NCI-H2081 treated with DMSO at 0.1 percent for 48 hours (cell line): ENCODE measurements at places on chromosomes 13 and 19.

- no peak for DNase-seq
These were observed 31.9 kb downstream of the RFXAP start for GRCh38 chr13:36850790-36851438.

GRCh38 chr19:53365899-53366493 is 491 bp downstream of the ZNF525 start:
- no peak for DNase-seq

- no peak for DNase-seq
These were observed 23.5 kb downstream of the RHPN2 start for GRCh38 chr19:33040994-33041827.

DNA sequence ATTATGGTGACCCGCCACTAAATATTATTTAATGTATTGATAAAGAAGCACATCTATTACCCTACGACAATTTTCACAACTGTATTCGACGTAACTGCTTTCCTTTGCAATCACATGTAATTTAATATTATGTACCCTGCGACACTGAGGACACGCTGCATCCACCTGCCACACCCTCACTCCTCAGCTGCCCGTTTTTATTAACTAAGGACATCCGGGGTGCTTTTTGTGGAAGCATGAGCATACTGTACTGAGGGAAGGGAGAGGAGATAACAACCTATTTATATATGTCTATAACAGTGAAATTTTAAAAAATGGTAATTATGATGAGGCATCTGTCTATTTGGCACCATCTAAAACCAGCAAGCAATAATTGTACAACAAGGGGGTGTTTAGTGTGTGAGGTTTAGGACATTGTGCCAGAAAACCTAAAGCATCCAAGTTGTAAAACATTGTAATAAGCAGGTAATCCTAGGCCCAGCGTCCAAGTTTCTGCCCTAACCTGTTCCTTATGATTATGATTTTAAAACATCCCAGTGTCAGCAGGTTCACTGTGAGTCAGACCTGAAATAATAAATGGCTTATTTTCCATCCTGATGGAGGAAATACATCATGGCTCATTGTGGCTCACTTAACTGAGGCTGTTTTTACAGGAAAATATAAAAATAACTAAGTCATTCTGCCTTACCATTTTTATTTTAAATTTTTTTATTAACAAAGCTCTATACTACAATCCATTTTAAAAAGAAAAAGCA is 56.3 kb downstream of the FOXO1 start:
- DNase-seq, result no peak

- DNase-seq, result no peak
These were observed 136.0 kb downstream of the SOX1 start for GRCh38 chr13:112202966-112203365.

DNA sequence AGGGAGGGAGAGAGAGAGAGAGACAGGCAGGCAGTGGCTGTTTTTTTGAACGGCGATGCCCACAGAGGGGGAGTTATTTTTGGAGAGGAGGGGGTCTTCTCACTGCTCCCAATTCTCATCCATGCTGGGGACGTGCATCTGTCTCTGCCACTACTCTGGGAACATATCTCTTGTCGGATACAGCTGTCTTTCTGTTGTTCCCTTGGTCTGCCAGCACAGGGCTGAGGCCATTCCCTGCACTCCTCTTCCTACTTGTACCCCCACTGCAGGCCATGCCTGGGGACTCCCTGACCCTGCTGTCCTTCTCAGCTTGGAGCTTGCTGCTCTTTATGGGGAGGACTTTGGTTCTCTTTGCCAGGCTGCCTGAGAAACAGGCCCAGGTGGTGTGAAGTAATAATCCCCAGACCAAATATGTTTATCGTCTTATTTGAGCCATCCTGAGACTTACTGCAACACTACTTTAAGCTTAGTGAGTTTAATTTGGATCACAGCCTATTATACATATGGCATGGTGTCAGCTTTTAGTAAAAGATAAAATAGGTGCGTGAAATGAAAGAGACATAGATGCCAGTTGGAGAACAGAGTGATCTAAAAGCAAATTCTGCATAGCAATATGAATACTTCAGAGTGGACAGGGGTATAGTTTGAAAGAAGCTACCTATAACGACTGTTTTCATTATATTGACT is 19.1 kb downstream of the LRCH1 start:
- DNase-seq, result no peak

- no peak for DNase-seq
These were observed 12.4 kb downstream of the EPS8L1 start for GRCh38 chr19:55088021-55088451.

GRCh38 chr19:39304701-39305571 is 8.7 kb downstream of the IFNL1 start:
- DNase-seq, result no peak

- DNase-seq, result no peak
These were observed 50.5 kb downstream of the SGCG start for GRCh38 chr13:23231241-23231640.

DNA sequence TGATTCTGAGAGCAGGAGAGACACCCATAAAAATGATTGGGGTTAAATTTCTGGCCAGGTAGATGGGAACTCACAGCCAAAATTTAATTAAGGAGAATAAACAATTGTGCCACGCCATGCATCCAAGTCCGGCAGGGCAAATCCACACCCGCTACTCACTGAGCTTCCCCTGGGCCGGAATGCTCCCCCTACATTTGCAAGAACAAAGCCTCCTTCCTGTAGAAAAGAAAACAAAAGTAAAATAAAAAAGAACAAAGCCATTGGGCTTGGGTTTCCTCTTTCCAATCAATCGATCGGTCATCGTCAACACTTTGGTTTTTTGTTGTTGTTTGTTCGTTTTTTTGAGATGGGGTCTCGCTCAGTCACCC is 30.2 kb upstream of the TFDP1 start:
- no peak for DNase-seq

DNA sequence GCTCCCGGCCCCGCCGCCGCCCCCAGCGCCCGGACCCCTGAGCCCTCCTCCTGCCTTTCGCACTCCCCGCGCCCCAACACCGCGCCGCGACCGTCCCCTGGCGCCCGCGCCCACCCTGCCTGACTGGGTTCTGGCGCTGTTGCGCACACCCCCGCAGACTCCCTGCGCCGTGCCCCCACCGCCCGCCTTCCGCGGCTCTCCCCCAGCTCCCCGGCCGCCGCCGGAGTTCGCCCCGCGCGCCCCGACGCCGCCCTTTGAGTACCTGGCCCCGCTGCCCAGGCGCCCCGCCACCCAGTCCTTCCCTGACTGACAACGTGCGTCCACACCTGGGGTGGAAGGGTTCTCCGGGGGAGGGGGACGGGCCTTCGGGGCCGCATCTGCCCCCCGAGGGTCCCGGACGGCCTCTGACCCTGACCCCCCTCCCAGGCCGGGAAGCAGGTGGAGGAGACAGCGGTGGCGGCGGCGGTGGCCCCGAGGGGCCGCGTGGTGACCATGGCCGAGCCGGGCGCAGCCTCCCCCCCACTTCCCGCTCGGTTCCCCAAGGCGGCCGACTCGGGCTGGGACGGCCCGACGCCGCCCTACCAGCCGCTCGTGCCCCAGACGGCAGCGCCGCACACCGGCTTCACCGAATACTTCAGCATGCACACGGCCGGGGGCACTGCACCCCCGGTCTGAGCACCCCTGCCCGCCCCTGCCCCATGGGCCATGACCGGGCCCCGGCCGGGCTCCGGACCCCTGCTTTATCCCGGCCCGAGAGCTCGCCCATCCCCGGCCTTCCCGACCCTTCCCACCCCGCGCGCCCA is 1.4 kb upstream of the MEGF8 start:
- DNase-seq, result no peak

GRCh38 chr13:41767801-41768200 is 193.1 kb downstream of the VWA8 start:
- DNase-seq, result no peak

DNA sequence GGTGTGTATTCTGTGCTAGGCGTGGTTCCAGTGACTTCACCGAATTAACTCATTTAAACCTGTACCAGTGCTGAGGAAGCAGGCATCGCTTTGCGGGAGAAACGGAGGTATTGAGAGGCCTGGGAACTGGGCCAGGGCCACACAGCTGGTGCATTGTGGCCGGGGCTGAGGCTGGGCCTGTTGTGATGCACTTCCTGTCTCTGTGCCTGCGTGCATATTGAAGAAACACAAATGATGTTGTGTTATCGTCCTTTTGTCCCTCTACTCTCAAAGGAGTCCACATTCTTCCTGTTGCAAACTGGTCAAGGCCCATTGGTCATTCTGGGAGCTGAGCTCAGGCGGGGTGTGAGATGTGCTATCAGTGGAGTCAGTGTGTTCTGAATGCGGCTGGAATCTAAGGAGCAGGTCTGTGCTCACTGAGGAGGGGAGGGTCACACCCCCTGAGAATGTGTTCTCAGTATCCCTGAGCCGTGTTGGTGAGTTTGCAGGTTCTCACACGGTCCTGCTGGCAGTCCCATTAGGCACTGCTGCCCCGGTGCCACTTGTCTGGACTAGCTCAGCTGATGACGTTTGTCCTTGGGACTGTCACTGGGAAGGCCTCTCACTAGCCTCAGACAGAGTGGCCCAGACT is 62.1 kb downstream of the ARHGEF7 start:
- DNase-seq, result no peak

GRCh38 chr19:16397791-16398529 is 73.3 kb downstream of the KLF2 start:
- DNase-seq, result no peak

DNA sequence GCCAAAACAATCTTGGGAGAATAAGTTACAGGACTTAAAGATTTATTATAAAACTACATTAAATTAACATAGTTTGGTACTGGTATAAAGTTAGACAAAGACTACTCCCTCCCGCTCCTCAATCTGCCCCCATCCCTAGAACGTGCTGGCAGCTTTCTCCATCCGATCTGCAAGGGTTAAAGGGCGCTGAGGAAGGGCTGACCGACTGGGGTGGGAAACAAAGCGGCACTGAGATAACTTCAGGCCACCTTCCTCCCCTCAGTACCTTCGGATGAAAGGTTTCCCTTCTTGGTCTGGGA is 790 bp upstream of the SUGT1 start:
- DNase-seq, result no peak

DNA sequence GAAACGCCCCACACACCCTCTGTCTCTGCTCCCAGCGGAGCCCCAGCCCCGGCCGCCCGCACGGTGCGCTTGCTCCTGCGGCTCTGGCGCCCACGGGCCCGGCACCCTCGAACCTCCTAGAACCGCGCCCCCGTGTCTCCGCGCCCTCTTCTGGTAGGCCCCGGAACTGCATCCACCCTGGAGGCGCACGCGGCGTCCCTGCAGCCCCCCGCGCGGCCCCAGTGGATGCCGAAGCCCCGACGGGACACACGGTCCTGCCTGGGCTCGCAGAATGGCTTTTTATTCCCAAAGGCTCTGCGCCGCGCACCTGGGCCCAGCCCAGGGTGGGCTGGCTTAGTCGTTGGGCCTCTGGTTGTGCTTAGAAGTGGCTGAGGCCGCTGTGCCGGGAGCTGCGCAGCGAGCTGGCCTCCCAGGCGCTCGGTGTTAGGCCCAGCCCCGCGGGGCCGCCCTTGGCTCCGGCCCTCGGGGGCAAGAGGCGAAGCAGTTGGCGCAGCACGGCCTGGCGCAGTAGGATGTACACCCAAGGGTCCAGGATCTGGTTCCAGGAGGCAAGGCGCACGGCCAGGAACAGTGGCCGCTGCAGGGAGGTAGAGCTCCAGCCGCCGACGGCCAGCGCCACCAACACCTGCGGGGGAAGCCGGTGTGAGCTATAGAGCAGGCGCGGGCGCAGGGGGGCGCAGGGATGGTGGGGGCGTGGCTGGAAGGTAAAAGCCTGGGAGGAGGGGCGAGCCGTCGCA is 2.8 kb downstream of the PTGER1 start:
- no peak for DNase-seq

- DNase-seq, result no peak
These were observed 6.2 kb downstream of the IFT88 start for GRCh38 chr13:20573186-20573585.

- no peak for DNase-seq
These were observed 44.4 kb upstream of the SPATA13 start for GRCh38 chr13:24116131-24116530.

GRCh38 chr13:63501702-63502101 is 2086.1 kb upstream of the PCDH20 start:
- no peak for DNase-seq

GRCh38 chr13:114225610-114226009 is 9.1 kb upstream of the CDC16 start:
- no peak for DNase-seq

DNA sequence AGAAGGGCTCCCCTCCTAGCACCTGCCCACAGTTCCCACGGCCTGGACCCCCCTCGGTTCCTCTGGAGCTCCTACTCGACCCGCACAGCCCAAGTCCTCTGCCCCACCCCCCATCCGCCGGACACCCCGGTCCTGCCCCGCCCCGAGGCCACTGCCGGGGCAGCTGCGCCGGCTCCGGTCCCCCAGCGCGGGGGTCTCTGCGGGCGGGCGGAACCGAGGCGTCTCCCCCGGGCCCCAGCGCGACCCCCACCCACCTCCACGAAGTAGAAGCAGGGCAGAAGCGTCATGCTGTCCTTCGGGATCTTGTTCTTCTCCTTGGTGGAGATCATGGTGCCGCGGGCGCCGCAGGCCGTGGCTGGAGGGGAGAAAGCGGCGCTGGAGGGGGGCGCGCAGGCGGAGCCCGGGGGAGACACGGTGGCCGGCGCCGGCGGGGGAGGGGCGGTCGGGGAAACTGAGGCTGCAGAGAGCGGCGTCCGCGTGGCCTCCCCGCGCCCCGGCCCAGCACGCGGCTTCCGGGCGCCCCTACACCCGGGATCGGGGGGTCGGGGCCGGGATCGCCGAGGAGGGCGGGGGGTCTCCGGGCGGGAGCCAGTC is 427 bp downstream of the PLPPR3 start:
- DNase-seq, result no peak

- no peak for DNase-seq
These were observed 5.3 kb upstream of the RNF6 start for GRCh38 chr13:26227166-26227971.

- no peak for DNase-seq
These were observed 7.0 kb downstream of the PGLYRP1 start for GRCh38 chr19:46015687-46016425.

- no peak for DNase-seq
These were observed 1.5 kb downstream of the ERF start for GRCh38 chr19:42253245-42254088.

DNA sequence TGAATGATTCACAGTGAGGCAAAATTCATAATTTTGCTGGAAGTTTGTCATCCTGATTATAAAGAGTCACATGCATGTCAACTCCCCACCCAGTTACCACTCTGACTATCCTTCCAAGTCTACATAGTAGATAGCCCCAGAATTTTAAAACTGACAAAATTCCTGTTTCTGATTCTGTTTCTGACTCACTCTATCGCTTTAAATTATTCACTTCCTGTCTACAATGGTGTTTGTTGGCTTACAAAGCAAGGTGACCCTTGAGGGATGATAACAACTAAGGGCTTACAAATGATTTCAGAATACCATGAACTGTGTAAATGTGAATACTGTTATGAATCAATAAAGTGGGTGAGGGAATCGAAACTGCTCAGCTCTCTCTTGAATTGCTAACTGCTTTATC is 98.7 kb upstream of the KL start:
- no peak for DNase-seq

DNA sequence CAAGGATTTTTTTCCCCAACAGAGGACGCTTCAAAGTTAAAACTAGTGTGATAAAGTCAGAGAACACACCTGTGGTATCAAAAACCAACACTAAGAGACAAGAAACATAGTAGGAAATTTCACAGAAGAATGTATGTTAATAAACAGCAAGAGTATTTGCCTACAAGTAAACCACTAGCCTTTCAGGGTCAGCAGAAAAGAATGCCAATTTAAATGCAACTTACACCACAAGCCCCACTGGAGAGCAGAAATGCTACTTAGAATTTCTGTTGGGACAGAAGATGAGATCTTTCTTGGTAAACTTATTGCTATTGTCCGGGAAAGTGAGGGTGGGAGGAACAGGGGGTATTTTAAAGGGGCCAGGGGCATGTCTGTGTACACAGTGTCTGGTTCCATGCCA is 68.6 kb downstream of the STK24 start:
- DNase-seq, result no peak

GRCh38 chr13:31320946-31321345 is 121.2 kb downstream of the B3GLCT start:
- DNase-seq, result no peak
